ENCODE measurements at places on chromosomes 1 and 21. TPM values are rescaled to one million over a fixed set of nuclear protein-coding genes. Genes with fewer than 3 reads are reported as not detected.

DNA sequence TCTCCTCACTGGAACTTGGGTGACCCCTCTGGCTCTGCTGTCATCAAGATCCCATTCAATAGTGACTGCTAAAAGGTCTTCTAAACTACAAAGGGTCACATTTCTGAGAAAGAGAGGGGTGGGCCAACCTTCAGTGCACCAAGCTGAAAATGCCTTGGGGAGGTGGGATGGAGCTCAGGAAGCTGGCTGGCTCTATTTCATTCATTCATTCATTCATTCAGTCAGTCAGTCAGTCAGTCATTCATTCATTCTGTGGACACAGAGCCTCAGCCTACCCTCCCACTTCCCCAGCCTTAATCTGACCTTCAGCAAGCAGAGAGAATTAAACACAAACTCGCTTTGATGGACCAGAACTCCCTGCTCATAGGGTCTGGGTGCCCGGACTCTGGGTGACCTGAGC, 11.7 kb downstream of the RUNX3 start:
- DNase-seq: no peak

DNA sequence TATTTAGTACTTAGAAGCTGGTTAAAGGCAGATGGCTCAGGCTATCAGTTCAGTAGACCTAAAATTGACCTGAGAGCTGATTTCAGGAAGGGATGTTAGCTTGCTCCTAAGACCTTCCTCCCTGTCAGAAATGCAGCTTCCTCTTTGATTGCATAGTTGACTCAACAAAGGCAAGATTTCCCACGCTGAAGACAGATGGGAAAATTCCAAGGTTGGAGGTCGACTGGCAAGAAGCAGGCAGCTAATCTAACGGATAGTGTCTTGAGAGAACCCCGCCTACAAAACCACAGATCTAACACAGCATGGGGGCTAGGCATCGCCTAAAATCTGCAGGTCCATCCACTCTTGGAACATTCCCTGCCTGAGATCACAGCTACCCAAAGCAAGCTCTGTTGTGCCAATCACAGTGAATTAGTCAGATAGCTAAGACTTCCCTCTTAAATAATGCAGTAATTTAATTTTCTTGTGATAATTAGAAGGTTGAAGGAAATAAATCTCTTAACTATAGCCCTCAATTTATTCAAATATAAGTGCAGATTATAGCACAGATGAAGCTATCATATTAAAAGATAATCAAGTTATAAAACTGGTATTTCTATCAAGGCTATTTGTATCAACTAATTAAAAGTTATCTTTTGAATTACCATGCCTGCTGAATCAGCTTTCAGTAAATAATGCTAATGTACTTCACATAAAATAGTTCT, 357.8 kb upstream of the SGIP1 start:
- DNase-seq: no peak

The SPRR1B gene
- not detected for polyA plus RNA-seq

DNA sequence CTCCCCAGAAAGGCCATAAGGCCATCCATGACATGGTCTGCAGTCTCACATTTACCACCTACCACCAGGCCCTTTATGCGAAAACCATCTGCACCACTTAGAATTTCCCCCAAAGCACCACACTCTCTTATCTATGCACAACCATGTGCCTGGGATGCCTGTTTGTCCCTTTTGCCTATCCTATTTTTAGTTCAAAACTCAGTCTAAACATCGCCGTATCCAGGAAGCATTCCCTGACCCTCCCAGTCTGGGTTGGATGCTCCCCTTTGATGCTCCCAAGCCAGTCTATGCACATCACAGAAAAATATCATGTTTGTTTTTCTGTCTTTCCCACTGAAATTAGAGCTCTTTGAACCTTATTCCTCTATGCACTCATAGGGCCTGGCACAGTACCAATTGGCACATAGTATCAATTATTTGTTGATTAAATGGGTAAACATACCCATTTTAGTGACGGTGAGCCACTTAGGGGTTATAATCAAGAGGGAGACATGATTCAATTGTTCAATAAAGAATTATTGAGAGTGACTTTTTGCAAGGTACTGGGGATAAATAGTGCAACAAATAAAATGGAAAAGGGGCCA, 6.7 kb downstream of the MPL start:
- no peak for DNase-seq

DNA sequence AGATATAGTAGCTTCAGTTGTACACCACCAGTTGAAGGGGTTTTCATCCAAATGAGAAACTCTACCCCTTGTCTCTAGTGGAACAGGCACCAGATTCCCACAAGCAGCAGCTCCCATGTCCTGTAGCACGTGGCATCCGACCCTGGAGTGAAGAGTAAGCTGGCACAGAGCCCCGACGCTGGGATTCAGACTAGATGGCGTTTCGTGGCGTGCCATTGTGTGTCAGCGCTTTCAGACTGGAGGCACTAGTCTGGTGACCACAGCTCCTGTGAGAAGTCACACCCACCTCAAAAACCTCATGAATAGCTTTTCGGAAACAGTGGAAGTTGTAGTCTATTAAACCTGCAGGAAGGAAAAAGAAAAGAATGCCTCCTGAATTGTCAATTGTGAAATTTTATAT, 20.2 kb downstream of the RRAGC start:
- DNase-seq: peak; percentile 22

The FNBP1L gene
- polyA plus RNA-seq: 50.8 TPM

- no peak for DNase-seq
Observed at GRCh38 chr1:38129473-38129872, 82.9 kb upstream of the POU3F1 start.

All from muscle of leg (tissue), 16 donors.